ENCODE measurements at places on chromosomes 12 and 14.

GRCh38 chr12:63849106-63849620 lies 4.7 kb downstream of the SRGAP1 start:
- no peak for ATAC-seq

DNA sequence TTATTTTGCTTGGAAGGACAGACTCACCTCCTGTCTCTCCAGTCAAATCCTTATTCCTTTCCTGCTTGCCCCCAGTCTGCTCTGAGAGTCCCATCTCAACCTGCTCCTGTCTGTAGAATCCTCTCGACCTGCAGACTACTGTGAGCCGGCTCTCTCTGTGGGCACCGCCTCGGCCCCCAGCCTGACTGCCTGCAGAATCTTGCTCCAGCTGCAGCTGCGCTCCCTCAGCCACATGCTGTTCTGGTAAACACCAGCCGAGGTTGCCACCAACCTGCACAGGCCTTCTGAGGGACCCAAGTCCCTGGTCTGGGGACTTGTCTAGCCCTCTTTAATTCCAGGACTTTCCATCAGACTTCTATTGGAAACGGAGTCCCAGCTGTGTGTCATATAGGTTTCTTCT lies 44.8 kb upstream of the PRMT8 start:
- ATAC-seq = no peak

DNA sequence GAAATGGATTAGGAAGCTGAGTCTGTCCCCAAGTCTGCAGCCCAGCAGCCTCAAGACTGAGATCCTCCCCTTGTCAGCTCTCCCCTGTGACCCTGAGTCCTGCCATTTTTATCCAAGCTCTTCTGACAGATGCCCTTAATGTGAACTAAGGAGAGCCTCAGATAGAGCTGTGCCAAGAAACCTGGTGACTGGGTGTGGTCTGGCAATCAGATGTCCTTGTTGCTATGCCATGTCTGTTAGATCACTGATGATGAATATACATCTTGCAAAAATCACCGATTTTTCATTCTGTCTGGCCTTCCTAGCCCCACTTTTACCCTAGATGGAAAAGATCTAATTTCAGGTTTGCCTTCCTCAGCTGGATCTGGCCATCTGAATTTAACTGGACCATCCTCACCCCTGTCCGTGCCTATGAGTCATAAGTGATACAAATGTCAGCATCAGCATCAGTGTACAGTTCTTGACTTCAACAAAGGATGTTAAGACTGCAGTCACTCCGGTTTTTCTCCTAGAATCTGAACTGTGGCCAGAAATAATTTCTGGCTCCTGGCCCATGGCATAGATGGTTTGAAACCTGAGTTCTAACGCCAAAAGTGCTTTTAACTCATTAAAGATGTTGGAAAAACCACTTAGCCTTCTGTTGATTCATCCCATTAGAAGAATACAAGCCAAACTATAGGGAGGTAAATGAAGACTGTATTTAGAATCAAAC lies 61.2 kb upstream of the GRIP1 start:
- no peak for ATAC-seq

GRCh38 chr12:33187409-33187808 lies 252.2 kb downstream of the SYT10 start:
- ATAC-seq = no peak

DNA sequence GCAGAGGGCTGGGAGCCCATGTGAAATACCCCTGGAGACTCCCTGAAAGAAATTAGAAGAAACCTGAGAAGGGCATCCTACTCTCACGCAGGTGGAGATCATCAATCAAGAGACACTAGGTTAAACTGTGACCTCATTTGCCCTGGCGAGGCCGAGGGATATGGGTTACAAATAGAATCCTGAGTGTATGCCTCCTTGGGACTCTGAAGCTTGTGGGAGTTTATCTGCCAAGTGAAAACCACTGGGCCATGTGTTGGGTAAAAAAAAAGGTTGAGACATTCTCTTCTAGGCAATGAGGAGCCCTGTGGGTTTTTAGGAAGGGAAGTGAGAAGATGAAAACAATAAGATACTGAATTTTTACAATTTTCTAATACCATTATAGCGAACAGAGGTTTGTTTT lies 160.7 kb upstream of the ARID2 start:
- ATAC-seq = no peak
